ENCODE measurements at places on chromosomes 4 and X.

DNA sequence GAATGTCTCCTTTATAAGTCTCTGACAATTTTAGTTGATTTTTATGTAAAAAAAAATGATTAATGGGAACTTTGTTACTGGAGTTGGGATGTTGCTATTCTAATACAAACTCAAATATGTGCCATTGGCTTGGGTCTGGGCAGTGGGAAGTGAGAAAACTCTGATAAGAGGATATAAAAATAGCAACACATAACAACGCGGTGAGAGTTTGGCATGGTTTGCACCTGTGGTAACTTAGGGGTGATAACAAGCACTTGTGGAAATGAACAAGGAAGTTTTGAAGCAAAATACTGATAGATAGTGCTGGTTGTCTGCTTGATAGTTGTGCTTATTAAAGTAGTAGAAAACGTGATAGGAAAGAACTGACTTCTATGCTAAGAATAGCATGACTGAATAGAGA lies 743.3 kb upstream of the AGA start:
- DNase-seq = no peak

- no peak for DNase-seq
Observed at GRCh38 chr4:96301715-96302114, 461.8 kb downstream of the PDHA2 start.

- no peak for DNase-seq
Observed at GRCh38 chr4:158346576-158346975, 136.3 kb downstream of the TMEM144 start.

- no peak for DNase-seq
Observed at GRCh38 chr4:55143858-55144257, 18.5 kb upstream of the KDR start.

GRCh38 chrX:40060356-40060845 lies 37.4 kb downstream of the BCOR start:
- no peak for DNase-seq

Measured in COR-L47 (cell line).